ENCODE measurements at places on chromosomes 6 and 20. TPM values are rescaled to one million over a fixed set of nuclear protein-coding genes. Genes with fewer than 3 reads are reported as not detected.

DNA sequence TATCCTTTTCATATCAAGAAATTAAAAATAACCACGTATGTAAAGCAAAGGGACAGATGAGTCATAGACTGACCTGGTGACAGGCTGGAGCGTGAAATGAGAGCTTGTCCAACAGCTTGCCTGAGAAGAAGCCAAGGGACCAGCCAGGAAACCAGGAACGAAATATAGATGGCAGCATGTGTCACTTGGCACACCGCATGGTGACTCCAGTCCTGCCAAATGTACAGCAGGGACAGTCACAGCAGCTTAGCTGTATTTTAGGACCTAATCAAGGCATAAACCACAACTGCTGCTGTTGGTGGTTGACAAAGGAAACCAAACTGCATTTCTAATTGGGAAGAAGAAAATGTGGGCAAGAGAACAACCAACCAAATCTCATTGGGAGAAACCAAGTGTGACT, 755.0 kb downstream of the TFAP2A start:
- no peak for DNase-seq

DNA sequence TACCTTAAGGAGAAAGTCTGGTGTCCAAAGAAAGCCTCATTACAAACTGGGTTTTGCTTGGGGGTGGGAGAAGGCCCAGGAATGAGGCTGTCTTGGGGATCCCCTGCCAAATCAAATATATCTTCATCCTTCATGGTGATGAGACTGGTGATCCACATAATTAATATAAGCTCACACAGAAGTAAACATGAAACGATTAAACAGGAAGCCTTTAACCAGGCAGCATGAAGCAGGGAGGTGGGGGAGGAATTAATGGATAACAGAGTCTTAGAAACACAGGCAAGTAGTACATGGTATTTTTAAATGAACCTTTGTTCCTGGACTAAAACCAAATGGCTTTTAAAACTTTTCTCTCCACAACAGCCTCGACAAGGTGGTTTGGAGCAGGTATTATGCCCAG, 437.5 kb downstream of the TFAP2A start:
- DNase-seq: no peak

FRS3 gene
- total RNA-seq: 3.9 TPM

GRCh38 chr6:42571611-42572342, 7.9 kb downstream of the UBR2 start:
- DNase-seq: no peak

RAB32 gene
- 6.8 TPM for total RNA-seq

SLC17A2 gene
- total RNA-seq: not detected

Measured in H1 (cell line).